ENCODE measurements at places on chromosomes 5 and 9.

DNA sequence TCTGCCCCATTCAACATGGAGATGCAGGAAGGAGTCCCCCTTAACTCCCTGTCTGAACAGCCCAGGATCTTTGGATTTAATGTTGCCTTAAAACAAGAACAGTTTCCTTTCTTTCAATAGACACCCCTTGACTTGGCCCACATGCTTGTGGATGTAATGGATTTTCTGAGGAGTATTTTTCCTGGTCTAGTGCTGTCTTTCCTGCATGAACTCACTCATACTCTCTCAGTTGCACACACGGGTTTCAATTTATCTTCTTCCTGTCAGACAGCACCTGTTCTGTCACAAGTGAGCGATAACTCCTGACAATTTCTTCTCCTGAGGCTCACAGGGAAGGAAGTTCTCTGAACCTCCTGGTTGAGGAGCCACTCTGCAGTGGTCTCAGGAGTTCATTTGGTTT, 85.1 kb downstream of the ACER2 start:
- H3K4me3 ChIP-seq: peak overlapping the region; percentile 31
- no peaks in the 10 kb centered on the region for H3K27me3 ChIP-seq
- no peaks in the 10 kb centered on the region for H3K36me3 ChIP-seq
- DNase-seq: no peak

- no peak for DNase-seq
- H3K27me3 ChIP-seq: no peaks in the 10 kb centered on the region
- H3K4me1 ChIP-seq: no peaks in the 10 kb centered on the region
These were observed 62.3 kb upstream of the JAK2 start for GRCh38 chr9:4922730-4923129.

DNA sequence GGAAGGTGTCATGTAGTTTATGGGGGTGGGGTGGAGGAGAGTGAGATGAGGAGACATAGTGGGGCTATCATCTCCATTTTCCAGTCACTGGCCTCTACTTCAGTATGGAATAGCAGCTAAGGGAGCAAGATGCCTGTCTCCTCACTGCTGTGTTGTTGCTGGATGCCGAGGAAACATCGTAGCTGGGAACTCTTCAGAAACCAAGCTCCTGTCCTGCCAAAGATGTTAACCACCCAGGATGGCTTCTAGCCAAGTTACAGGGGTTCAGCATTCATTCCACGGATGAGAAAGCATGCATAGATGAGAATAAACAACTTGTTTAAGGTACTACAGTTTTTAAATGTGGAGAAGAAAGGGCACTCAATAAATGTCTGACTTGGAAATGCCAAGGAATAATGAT, 226.5 kb downstream of the ASTN2 start:
- H3K4me1 ChIP-seq: no peaks in the 10 kb centered on the region
- no peak for DNase-seq
- H3K36me3 ChIP-seq: no peaks in the 10 kb centered on the region
- no peak overlapping the region for H3K4me3 ChIP-seq

- no peaks in the 10 kb centered on the region for H3K36me3 ChIP-seq
- no peak overlapping the region for H3K4me3 ChIP-seq
- DNase-seq: no peak
- no peak overlapping the region for H3K27ac ChIP-seq
- peaks cover 14% of the 10 kb centered on the region for H3K4me1 ChIP-seq
- no peaks in the 10 kb centered on the region for H3K27me3 ChIP-seq
These were observed 5.5 kb upstream of the COL27A1 start for GRCh38 chr9:114149765-114150340.

- no peak overlapping the region for H3K27ac ChIP-seq
- no peaks in the 10 kb centered on the region for H3K27me3 ChIP-seq
- DNase-seq: no peak
- no peaks in the 10 kb centered on the region for H3K4me1 ChIP-seq
- no peak overlapping the region for H3K4me3 ChIP-seq
These were observed 142.9 kb upstream of the MSX2 start for GRCh38 chr5:174581479-174581878.

- no peaks in the 10 kb centered on the region for H3K27me3 ChIP-seq
- peaks cover 5% of the 10 kb centered on the region for H3K4me1 ChIP-seq
- H3K36me3 ChIP-seq: no peaks in the 10 kb centered on the region
These were observed 24.7 kb upstream of the RXRA start for GRCh38 chr9:134301387-134302129.

DNA sequence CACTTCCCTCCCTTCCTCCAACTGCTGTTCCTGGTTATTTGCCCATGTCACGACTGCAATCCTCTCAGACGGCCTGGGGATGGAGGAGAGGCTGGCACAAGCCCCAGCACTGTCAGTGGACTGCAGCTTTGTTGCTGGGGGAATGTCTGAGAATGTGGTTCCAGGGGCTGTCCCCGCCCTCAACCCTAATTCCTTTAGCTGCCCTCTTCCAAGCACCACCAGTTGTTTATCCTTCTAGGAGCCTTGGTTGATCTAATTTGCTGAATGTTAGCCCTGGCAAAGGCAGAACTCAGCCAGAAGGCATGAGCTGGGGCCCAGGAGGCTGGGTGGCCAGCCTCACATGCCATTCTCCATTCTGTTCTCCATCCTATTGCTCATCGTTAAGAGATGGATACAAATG, 51.6 kb downstream of the ADAM19 start:
- H3K4me3 ChIP-seq: no peak overlapping the region
- DNase-seq: no peak
- no peaks in the 10 kb centered on the region for H3K36me3 ChIP-seq
- H3K27ac ChIP-seq: no peak overlapping the region

GRCh38 chr9:113617550-113617949, 154.0 kb downstream of the RGS3 start:
- no peaks in the 10 kb centered on the region for H3K36me3 ChIP-seq
- no peaks in the 10 kb centered on the region for H3K27me3 ChIP-seq
- no peak for DNase-seq
- H3K4me3 ChIP-seq: no peak overlapping the region
- H3K27ac ChIP-seq: peak overlapping the region; percentile 84
- peaks cover 64% of the 10 kb centered on the region for H3K4me1 ChIP-seq

DNA sequence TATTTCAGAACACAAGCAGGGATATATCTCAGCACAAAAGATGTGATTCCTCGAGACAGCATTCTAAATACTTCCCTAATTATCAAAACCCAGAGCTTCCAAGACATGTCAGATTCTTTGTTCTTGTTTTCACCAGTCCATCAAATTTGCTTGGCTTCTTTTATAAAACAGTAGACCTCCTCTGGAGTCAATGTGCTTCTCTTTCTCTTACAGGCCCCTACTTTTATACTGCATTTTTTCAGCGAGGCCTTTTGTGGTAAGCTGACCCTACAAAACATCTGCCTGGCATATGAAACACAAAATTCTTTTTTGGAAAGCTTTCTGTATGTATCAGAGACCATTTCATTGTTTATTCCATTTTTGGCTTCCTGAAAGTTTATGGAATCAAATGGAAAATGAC, 81.8 kb downstream of the ARSB start:
- no peak overlapping the region for H3K27ac ChIP-seq
- H3K4me3 ChIP-seq: no peak overlapping the region
- DNase-seq: no peak
- H3K27me3 ChIP-seq: no peaks in the 10 kb centered on the region

GRCh38 chr5:112696786-112697185, 40.9 kb upstream of the APC start:
- no peaks in the 10 kb centered on the region for H3K27me3 ChIP-seq
- H3K36me3 ChIP-seq: no peaks in the 10 kb centered on the region
- no peak for DNase-seq
- H3K27ac ChIP-seq: no peak overlapping the region
- H3K4me3 ChIP-seq: no peak overlapping the region

DNA sequence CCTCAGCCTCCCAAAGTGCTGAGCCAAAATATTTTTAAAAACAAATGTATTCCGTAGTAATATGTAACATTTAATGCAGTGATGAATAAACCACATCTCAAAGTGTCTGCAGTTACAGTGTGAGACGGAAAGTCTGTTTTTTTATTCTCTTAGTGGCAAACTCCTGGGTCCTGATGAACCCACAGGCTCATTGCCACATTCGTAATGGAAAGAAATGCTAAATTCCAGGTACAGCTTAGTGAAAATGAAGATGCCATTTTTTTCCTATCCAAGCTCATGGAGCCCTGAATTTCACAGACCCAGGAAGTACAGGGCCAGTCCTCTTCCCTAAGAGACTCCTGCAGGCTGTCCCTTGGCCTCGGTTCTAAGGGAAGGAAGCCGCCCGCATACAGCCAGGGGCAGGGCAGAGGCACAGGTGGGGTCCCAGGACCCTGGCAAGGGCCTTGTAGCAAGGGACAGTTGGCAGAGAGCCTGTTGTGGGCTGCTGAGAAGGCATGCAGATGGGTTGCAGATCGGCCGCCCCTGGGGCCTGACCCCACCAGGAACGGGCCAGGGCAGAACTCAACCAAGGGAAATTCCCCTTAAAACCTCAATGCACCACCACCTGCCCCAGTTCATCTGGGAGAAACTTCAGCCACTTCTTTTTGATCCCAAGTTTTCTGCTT, 36.2 kb downstream of the IPPK start:
- H3K36me3 ChIP-seq: no peaks in the 10 kb centered on the region
- H3K27me3 ChIP-seq: no peaks in the 10 kb centered on the region
- no peak for DNase-seq
- H3K4me1 ChIP-seq: no peaks in the 10 kb centered on the region
- H3K4me3 ChIP-seq: no peak overlapping the region

- H3K4me1 ChIP-seq: no peaks in the 10 kb centered on the region
- no peaks in the 10 kb centered on the region for H3K36me3 ChIP-seq
- H3K27me3 ChIP-seq: no peaks in the 10 kb centered on the region
- no peak overlapping the region for H3K27ac ChIP-seq
These were observed 133.0 kb downstream of the SLF1 start for GRCh38 chr5:94751460-94751859.

DNA sequence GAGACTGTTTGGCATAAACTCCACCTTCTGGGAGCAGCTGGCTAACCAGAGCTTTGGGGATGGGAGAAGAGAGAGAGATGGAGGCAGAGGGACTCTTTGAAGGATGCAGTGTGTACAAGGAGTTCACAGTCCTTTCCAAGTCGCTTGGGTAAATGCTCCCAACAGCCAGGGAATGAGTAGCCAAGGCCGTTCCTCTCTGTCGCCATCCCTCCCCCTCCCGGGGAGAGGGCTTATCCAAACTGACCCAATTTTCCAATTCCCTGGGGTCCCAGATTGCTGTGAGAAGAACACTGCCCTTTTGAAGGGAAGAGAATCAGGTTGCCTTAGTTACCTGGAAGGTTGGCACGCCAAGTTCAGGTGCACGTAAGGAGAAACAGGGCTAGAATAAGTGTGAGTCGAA, 7.9 kb downstream of the WWC1 start:
- no peak overlapping the region for H3K27ac ChIP-seq
- H3K4me3 ChIP-seq: no peak overlapping the region
- no peak for DNase-seq
- H3K27me3 ChIP-seq: no peaks in the 10 kb centered on the region
- H3K36me3 ChIP-seq: no peaks in the 10 kb centered on the region
- H3K4me1 ChIP-seq: no peaks in the 10 kb centered on the region

DNA sequence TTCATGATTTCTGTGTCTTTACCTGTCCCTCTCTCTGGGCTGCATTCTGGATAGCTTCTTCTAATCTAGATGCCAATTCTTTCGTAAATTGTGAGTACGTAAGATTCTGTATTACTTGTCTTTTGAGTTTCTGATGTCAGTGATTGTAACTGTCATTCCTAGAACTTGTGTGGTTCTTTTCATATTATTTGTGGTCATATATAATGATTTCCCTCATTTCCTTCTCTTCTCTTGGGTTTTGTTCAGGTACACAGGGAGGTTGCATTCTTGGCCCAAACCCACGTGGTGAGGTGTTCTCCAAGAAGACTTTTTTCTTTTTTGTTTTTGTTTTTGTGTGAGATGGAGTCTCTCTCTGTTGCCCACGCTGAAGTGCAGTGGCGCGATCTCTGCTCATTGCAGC, 13.8 kb downstream of the UGCG start:
- no peaks in the 10 kb centered on the region for H3K27me3 ChIP-seq
- no peak overlapping the region for H3K27ac ChIP-seq
- DNase-seq: no peak
- no peak overlapping the region for H3K4me3 ChIP-seq
- peaks cover 57% of the 10 kb centered on the region for H3K4me1 ChIP-seq

Data from vagina (tissue), 2 donors.